ENCODE measurements at places on chromosomes 4 and X.

DNA sequence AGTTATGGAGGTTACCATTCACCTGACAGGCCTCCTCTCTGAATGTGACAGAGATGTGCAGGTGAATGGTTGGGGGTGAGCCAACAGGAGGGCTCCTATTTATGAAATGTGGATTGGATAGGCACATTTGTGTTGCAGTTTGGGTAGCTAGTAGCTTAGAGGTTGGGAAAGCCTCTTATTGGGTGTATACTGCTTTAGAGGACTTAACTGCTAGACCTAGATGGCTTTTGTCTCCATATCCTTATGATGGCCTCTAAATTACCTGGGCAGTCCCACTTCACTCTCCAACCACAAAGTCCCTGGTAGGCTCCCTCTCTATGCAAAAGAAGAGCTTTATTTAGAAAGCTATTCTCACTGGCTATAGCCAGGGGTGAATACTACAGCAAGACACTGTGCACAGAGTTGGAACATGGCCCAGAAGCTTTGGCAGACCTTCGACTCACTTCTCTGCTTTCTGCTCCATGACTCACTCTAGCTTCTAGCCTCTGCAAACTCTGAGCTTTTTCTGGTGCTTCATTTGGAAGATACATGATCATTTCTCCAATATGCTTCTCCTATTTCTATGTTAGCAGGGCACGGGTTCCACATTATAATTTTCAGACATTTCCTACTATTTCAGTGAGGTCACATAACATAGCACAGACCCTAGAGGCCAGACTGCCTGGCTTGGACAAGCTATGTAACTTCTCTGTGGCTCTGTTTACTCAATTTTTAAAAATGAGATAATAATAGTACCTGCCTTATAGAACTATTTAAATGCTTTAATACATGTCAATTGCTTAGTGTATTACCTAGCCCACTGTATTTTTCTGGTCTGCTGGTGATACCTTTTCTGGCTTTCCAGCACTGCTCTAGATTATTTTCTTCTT, 6.0 kb upstream of the VGLL1 start:
- no peak for DNase-seq

DNA sequence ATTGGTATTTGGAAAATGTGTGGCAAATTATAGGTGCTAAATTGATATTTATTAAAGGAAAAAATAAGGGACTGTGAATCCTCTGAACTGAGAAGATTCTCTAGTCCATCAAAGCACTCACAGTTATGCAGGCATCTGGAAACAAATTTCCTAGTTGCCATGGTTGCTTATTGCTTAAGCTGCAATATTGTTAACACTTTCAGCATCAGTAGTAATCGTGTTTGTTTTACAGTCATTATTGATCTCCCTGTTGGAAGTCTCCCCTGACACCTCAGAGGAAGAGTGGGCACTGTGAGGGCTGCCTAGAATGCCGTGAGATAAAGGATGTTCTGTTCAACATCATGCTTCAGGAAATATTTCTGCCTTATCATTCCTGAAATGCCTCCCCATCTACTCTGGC, 2004.3 kb upstream of the ADGRL3 start:
- DNase-seq = no peak

DNA sequence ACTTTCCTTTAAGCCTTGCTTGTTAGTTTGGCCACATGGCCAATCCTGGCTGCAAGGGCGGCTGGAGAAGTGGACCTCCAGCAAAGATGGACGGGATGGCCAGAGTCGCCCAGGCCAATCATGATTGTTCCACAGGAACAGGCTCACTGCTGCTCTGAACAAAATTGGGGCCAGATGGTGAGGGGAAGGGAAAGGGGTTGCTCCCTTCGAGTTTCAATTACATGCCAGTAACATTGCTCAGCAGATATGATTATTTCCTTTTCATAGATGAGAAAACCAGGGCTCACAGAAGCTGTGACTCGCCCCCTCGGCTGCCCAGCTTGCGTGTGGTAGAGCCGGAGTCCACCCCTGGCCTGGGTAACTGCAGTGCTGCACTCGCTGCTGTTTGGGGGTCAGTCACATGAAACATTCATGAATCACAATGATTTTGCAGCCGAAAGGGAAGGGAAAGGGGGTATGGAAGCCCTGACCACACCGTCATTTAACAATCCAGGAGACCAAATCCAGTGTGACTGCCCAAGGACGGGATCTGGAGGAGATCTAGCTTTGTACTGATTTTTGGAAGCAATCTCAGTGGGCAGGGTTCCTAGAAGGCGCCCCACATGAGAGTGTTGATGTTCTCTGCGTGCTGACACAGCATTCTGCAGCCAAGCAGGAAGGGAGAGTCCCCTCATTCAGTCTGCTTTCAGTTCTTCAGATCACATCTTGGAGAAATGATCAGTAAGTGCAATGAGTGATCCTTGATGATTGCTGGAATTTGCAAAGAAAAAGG, 77.3 kb upstream of the MSX1 start:
- no peak for DNase-seq

GRCh38 chrX:116667346-116668134, 204.8 kb upstream of the CT83 start:
- no peak for DNase-seq

DNA sequence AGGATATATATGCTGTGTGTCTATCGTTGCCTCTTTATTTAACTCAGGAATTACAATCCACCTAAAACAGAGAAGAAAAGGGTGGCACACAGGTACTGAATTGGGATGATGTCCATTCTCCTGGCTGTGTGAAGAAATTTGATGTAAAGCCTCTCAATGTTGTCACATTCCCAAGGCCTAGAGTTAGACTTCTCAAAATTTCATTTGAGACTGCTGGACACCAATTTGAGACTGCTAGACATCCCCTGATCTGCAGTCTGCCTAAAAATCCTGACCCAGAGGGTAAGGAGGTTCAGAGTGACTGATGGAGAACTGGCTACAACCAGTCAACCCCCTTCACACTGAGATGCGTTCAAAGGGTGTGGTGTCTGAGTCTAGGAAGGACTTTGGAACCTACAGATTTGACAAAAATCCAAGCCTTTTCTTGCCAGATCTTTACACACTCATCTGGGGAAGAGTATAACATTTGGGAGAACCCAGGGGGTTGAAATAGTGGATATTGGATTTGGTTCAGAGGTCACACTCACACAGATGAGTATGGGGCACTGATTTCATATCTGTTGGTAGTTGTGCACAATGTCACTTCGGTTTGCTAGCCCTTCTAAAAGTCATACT, 4.9 kb upstream of the PRDM8 start:
- DNase-seq = no peak

GRCh38 chrX:41442824-41443550, 4.2 kb upstream of the NYX start:
- no peak for DNase-seq

DNA sequence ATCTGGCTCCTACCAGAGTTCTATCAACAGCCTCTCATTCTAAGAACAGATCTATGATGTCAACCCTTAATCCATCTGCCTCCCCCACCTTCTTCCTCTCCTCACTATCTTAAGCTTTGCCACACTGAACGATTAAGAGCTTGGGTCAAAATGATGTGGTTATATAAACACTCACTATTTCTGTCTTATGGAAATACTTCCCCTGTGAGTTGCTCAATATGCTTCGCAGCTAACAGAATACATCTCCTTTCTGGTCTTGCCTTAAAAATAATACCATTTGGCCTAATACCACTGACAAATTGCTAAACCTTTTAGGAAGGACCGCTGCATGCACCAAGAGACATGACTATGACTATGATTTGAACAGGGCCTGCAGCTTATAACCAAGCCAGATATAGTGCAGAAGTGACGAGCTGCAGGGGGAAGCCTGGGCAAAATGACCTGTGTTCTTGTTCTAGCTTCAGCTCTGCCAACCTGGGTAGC, 130.9 kb downstream of the RNF150 start:
- DNase-seq = peak; percentile 44

DNA sequence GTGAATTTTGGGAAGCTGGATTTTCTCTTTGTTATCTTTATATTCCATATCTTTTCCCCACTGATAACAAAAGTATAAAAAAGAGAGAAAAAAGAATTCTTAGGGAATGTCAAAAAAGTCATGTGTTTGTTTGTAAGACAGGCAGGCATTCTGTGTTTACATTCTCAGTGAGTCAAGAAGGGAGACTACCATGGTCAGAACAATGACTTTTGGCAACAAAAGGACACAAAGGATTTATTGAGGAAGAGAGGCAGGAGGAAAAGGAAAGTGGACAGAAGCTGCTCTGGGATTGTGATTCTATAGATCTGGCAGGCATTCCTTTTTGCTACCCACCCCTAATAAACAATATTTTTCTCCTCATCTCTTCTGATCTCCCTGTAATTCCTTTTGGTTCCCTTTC, 5.9 kb upstream of the ANK2 start:
- no peak for DNase-seq
